Retinal pigment epithelial cell (primary cell): ENCODE measurements at places on chromosomes 4 and X.

- no peak for DNase-seq
These were observed 17.6 kb upstream of the CXCL5 start for GRCh38 chr4:74016068-74016467.

- no peak for DNase-seq
These were observed 12.3 kb upstream of the CHIC2 start for GRCh38 chr4:54076673-54077072.

- no peak for DNase-seq
These were observed 84.7 kb upstream of the GPR101 start for GRCh38 chrX:137118536-137118935.

DNA sequence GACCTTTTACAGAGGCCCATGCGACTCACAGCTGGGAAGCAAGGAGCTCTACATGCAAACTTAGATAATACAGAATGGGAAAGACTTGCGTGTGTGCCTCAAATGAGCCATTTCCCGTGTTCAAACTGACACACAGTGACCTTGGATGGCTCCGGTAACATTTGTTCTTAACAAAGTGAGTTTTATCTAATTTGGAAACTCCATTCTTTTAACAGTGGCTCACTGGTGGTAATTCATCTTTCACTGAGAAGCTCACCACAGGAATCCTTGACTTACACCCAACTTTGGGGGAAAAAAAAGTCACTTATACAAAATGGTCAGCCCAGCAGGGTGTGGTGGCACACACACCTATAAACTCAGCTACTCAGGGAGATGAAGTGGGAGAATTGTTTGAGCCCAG is 190.6 kb downstream of the LDB2 start:
- DNase-seq, result no peak

DNA sequence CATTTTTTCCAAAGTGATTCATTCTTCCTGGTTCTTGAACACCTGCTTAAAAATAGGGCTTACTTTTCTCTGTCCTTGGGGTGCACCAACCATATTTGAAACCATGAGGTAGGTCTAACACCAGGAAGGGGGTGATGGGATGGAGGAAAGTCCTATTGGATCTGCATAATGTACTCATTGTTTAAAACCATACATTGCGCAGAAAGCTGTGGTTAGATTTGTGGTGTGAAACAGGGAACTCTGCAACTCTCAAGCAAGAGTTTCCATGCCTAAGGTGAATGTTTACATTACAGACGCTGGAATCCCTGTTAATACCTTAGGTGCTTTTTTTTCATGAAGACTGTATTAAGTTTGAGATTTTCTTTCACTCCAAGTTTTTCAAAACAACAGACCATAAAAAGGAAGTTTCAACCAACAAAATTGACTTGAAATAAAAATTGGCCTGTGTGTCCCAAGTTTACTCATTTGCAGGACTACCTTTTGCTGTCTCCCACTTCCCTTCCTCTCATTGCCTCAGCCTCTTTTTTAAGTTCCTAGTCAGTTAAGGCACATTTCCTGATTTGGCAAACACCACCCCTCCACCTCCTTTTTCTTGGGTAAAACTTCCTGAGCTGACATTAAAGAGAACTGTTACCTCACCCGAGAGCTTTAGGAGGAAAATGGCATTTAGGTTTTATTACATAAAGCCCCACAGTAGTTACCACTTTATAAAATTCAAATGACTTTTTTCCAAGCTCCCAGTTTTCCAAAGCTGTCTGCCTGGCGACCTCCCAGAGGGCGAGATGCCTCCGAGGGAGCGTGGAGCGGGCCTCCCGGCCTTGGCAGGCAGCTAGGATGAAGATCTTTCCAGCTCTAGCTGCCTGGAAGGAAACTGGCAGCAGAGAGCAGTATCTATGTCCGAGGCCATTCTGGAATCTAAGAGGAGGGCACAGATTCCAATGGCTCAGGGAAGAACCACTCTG is 47.9 kb upstream of the RBPJ start:
- DNase-seq, result no peak

DNA sequence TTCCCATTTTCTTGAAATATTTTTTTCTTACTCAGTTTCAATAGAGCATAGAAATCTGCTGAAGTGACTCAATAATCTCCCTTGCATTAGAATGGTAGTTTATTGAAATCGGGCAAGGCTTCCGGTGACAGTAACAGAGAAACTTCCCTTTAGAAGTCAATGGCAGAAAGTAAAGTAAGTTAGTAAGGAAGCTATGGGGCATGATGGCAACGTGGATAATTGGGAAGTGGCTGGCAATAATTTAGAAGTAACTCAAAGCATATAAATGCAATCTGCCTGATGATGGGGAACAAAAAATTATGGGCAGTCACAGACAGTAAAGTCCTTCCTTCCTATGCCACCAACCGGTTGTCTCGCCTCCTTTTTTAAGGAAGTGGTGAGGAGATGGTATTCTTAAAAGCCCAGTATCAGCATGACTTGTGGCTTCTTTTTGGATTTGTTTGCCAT is 7.6 kb downstream of the CYBB start:
- no peak for DNase-seq

GRCh38 chr4:47737326-47737725 is 100.5 kb downstream of the CORIN start:
- DNase-seq, result no peak

DNA sequence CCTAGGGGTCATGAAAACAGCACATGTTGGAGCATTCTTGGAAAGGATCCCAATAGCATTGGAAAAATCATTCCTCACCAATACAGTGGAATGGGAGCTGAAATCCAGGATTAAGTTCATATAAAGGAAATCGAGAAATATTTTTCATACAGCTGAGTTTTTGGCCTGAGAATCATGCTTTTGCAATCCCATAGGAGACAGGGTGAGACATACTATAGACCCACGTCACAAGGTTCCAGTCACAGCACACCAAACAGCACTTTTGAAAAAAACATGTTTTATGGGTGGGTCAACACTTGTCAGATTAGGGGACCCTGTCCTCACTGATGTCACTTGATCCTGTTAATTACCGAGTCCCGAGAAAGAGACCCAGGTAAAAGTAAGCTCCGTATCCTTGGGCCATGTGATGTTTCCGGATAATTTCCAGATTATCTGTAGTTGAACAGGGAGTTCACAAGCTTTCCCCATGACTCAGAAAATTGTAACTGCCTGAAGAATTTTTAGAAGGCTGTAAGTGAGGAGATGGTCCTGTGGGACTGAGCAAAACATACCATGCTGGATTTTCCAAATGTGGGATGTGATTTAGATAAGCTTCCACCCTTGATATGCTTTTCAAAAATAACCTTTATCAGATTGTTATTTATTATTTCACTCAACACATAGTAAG is 80.9 kb upstream of the TLR3 start:
- DNase-seq, result peak; percentile 87

DNA sequence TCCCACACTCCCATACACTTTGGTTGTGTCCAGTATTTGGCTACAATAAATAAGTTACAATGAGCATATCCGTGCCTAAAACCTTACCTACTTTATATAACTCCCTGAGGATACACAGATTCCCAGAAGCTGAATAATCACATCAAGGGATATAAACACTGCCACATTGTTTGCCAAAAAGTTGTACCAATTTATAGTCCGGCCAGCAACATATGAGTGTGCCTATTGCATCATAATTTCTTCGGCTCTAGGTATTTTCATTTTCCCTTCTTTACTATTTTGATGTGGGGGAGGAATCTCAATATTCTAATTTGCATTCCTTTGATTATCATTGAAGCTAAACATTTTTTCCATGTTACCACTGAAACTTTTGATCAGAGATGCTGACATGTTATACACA is 146.4 kb downstream of the PCDH19 start:
- no peak for DNase-seq

DNA sequence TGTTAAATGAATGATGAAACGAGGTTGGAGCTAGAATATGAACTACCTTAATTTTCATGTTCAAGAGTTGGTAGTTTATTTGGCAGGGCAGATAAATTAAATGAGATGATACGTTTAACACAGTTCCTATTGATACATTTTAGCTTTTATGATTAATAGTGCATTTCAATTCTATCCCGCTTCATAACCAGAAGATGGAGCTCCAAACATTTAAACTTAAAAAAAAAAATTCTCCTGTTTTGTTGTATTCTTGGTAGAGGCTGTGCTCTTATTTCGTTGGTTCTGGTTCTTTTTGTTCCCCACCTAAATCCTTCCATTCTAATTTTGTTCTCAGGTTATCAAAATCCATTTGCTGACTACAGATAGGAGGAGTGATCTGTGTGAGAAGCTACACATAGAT is 71.8 kb upstream of the PTPN13 start:
- DNase-seq, result no peak

GRCh38 chr4:17092736-17093437 is 194.4 kb upstream of the LDB2 start:
- no peak for DNase-seq

DNA sequence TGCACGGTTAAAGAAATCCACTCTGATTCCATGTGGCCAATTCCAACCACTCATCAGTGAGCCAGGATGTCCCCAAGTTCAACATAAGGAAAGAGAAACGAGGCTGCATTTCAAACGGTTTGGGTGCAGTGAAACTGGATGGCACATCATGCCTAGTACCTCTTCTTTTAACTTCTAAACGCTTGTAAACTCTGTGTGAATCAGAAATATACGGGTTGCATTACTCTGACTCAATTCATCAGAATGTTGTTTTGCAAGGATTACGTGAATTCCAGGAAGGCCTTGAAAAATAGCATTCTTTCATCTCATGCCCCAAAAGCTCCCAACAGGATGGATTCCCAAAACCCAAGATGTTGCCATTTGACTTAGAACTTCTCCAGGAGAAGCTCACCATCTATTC is 270.4 kb downstream of the LDB2 start:
- peak; percentile 83 for DNase-seq

DNA sequence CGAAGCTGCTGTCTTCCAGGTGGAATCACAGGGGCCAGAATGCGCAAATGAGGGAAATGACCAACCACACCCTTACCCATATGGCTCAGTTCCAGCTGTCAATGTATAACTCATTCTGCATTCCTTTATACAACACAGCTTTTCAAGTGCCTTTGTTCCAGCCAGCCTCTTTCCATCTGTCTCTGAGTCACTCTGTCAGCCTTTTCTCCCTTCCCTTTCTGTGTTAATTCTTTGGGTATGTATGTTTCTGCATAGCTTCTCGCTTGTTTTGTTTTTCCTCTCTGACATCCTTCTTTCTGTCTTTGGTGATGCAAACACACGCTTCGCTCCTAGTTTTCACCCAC is 54.5 kb downstream of the RS1 start:
- DNase-seq, result no peak

- peak; percentile 43 for DNase-seq
These were observed 1.8 kb downstream of the SLC30A9 start for GRCh38 chr4:41991916-41992767.

- no peak for DNase-seq
These were observed 18.9 kb upstream of the SCRG1 start for GRCh38 chr4:173417833-173418232.

- no peak for DNase-seq
These were observed 44.3 kb upstream of the DCLK2 start for GRCh38 chr4:150033901-150034300.

- DNase-seq, result peak; percentile 6
These were observed 253.2 kb upstream of the RASGEF1B start for GRCh38 chr4:81724925-81725329.

DNA sequence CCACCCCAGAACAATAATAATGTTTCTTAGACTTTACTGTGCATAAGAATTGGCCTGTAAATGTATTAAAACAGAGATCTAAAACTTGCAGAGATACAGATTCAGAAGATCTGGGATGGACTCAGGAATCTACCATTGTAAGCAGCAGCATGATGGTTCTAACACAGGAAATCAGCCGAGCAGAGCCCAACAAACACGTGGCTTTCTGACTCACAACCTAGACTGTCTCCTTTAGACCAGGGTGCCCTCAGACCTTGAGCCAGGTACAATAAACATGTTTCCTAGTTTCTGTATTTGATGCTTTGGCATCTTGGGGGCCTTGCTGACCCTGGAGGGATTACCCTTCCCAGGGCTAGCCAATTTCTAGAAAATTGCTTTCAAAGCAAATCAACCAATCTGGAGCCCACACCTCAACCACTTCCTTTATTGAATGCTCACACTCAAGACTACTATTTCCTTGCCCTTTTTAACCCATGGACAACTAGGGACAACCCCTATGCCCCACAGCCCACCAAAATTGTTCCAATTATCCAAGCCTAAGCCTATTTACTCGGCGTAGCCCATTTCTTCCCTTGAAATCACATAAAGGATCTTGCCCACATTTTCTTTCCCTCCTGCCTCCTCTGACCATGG is 80.5 kb downstream of the TBC1D9 start:
- DNase-seq, result no peak

- DNase-seq, result no peak
These were observed 261.2 kb downstream of the ASMT start for GRCh38 chrX:1876041-1876440.

DNA sequence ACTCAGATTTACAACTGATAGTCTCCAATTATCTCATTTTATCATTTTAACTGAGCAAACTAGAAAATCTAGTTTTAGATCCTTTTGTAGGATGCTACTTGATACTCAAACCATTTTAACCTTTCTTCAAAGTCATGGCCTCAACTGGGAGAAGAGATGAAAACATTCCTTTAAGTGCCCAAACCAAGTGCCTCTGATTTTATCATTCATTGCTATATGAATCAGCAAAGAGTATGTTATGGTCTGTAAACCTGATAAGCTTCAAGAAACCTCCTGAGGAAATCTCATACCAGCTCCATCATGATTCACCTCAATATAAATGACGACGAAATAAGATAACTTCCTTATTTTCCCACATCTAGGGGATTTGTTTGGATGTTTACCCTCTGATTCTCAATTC is 119.9 kb downstream of the FAM13A start:
- DNase-seq, result no peak

GRCh38 chrX:111876646-111877045 is 665 bp downstream of the TRPC5OS start:
- no peak for DNase-seq

- peak; percentile 92 for DNase-seq
These were observed 40.7 kb upstream of the MBTPS2 start for GRCh38 chrX:21798677-21799219.

GRCh38 chr4:3644849-3645627 is 112.8 kb upstream of the LRPAP1 start:
- peak; percentile 18 for DNase-seq

GRCh38 chr4:10057023-10057395 is 35.7 kb upstream of the SLC2A9 start:
- DNase-seq, result no peak

DNA sequence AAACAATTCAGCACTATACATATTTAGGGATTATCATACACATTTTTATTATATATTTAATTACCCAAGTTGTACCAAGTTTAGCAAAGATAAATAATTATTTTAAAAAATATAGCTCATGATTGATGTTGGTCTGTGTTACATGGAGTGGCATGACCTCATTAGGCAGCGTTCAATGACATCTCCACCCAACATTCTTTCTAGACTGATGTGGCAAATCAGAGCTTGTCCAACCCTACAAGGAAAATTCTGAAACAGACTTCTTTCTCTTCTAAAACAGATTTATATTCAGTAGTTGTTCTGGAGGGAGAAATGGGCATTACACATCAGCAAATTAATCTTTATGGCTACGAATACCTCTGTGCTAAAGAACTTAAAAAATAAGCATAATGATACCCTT is 189.7 kb downstream of the PDGFC start:
- DNase-seq, result no peak
